ENCODE measurements at places on chromosomes 5 and 9. TPM values are rescaled to one million over a fixed set of nuclear protein-coding genes. Genes with fewer than 3 reads are reported as not detected.

DNA sequence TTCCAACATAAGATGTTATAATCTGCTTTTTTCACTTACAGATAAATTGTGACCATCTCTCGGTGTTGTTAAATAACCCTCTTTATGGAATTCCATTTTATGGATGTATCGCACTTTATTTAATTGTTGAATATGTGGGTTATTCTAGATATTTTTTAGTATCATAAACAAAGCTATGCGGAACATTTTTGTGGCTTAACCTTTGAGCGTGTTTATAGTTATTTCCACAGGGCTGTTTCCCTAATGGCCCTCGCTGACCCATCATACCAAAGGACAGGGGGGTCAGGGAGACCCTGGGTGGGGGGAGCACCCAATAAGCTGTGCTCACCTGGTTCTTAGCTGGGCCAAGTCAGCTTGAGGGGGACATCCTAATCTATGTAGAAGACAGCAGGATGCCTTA, 65.3 kb downstream of the NDST1 start:
- H3K4me3 ChIP-seq: no peak overlapping the region
- no peaks in the 10 kb centered on the region for H3K4me1 ChIP-seq
- no peak overlapping the region for H3K27ac ChIP-seq
- no peaks in the 10 kb centered on the region for H3K27me3 ChIP-seq
- H3K36me3 ChIP-seq: no peaks in the 10 kb centered on the region

DNA sequence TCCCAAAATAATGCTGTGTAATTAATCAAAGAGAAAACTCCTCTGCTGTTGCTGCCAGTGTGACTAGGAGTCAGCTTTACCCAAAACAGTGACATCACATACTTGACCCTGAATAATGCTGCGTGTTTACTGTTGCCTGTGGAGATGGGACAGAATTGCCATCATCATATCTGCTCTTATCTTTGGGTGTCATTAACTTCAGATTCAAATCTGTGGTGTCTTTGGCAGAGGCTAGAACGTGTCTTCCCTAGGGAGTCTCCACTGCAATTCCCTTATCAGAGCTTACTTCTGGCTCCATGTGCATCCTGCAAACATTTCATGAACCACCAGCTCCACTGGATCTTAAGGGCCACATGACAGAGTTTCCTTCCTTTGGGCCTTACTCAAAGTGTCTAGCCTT, 88.9 kb upstream of the MRPS30 start:
- H3K27ac ChIP-seq: no peak overlapping the region
- H3K27me3 ChIP-seq: no peaks in the 10 kb centered on the region
- no peak for DNase-seq
- H3K4me1 ChIP-seq: no peaks in the 10 kb centered on the region
- H3K4me3 ChIP-seq: no peak overlapping the region

DNA sequence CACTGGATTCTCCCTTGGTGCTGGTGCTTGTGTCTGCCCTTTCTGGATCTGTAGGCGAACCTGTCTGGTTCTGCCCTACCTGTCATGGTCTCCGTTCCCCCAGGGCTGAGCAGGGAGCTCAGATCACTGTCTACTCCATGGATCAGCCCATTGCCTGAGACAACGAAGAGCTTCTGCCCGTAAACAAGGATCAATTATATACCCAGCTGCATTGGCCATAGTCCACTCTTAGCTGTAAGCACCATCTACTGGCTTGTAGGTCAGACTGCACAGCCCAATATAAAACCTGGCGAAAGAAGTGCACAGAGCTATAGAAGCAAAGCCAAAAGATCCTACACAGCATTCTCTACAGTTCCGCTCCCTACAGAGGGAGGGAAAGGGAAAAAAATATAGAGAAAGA, 181.5 kb upstream of the RPS23 start:
- H3K27me3 ChIP-seq: no peaks in the 10 kb centered on the region
- no peak for DNase-seq
- H3K4me1 ChIP-seq: no peaks in the 10 kb centered on the region
- no peaks in the 10 kb centered on the region for H3K36me3 ChIP-seq
- H3K4me3 ChIP-seq: no peak overlapping the region

- H3K4me3 ChIP-seq: no peak overlapping the region
- no peaks in the 10 kb centered on the region for H3K27me3 ChIP-seq
- no peaks in the 10 kb centered on the region for H3K36me3 ChIP-seq
- no peak overlapping the region for H3K27ac ChIP-seq
- H3K4me1 ChIP-seq: no peaks in the 10 kb centered on the region
Observed at GRCh38 chr9:90029386-90029785, 424.6 kb downstream of the GADD45G start.

The BARX1 gene
- total RNA-seq: not detected

GRCh38 chr5:6682239-6682638, 31.0 kb upstream of the TENT4A start:
- no peaks in the 10 kb centered on the region for H3K36me3 ChIP-seq
- peaks cover 11% of the 10 kb centered on the region for H3K27me3 ChIP-seq
- no peak for DNase-seq

DNA sequence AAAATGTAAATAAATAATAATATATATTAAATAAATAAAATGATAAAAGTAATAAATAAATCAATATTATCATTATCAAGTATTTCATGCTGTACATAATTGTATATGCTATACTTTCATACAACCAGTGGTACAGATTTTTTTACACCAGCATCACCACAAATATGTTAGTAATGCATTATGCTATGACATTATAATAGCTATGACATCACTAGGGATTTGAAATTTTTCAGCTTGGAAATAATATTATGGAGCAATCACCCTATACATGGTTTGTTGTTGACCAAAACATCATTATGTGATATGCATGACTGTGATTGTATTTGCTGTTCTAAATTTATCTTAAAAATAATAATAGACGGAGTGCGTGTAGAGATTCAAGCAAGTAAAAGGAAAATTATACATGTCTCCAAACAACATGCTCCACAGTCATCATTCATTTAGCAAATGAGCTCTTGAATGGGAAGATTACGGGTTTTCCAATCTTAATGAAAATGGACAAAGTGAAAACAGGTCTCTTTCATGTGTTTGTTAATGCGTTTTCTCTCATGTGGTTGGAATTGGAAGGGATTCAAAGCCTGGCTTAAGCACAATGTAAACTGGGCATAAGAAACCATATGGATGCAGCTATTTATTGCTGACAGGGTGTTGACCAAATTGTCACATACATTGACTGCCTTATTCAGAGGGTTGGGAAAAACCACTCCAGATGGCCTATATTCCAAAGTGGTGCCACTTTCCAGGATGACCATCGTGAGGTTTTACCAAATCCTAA, 643.0 kb upstream of the RGMB start:
- no peaks in the 10 kb centered on the region for H3K36me3 ChIP-seq
- no peaks in the 10 kb centered on the region for H3K4me1 ChIP-seq
- H3K4me3 ChIP-seq: no peak overlapping the region
- H3K27ac ChIP-seq: no peak overlapping the region
- no peak for DNase-seq
- no peaks in the 10 kb centered on the region for H3K27me3 ChIP-seq

- H3K4me3 ChIP-seq: no peak overlapping the region
- no peaks in the 10 kb centered on the region for H3K36me3 ChIP-seq
- no peaks in the 10 kb centered on the region for H3K4me1 ChIP-seq
- no peaks in the 10 kb centered on the region for H3K27me3 ChIP-seq
Observed at GRCh38 chr9:122332083-122332482, 38.7 kb upstream of the PTGS1 start.

DNA sequence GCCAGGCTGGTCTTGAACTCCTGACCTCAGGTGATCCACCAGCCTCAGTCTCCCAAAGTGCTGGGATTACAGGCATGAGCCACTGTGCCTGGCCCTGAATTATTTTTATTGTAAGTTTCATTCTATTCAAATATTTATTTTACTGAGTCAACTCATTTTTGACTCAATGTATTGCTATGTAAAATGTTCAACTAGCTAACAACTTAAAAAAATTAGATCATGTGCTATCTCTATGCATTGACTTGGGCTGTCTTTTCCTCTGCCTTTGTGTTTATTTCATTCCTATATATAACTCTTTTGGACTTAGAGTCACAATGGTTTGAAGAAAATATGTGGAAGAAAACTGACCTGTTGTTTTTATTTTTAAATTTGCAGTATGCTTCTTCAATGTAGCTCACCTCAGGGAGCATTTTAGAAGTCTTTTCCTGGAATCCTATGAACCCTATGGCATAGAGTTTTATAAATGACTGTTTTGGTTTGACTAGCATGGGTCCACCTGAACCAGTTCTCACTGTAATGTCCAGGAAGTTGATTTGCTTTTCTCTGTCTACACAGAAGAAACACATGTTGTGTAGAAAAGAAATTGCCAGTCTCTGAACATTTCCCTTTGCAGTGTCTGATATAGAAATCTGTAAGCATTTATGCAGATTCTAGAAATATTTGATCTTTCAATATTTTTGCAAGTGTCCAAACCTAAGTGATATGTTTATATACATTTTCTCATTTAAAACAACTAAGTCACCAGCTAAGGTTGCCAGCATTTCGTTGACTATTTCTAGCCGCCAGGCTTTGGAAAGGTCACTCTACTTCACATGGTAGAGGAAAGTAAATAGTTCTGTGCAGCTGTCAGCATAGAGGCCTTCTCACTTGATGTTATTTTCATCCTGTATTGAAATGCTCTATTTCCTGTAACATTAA, 138.8 kb downstream of the PCSK1 start:
- no peaks in the 10 kb centered on the region for H3K27me3 ChIP-seq
- H3K36me3 ChIP-seq: no peaks in the 10 kb centered on the region
- no peak overlapping the region for H3K4me3 ChIP-seq
